Stimulated activated CD4-positive, alpha-beta T cell treated with anti-CD3 and anti-CD28 coated beads, Interleukin-4, amount 100 ng/mL, for 48 hours (primary cell): ENCODE measurements at places on chromosomes 5 and 9.

DNA sequence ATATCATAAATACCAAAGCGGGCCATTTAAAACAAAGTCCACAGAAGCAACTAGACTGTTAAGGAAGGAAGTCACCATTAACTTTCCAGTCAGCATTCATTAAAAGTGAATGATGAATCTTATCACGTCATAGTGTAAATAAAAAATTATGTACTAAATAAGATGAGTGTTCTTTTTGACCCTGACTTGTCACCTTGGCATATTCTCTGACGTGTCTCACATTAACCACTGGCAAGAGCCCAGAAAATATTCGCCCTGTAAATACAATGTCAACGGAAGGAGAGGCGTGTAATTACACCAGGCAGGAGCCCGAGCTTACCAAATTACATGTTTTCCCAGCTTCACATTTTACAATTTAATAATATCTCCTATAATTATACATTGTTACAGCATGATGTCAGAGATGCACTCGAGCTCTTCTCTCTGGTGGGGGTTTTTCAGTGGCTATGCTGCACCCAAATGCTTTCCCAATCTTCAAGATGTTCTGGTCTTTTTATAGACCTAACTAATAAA is 29.3 kb upstream of the UBE2QL1 start:
- no peak for DNase-seq

DNA sequence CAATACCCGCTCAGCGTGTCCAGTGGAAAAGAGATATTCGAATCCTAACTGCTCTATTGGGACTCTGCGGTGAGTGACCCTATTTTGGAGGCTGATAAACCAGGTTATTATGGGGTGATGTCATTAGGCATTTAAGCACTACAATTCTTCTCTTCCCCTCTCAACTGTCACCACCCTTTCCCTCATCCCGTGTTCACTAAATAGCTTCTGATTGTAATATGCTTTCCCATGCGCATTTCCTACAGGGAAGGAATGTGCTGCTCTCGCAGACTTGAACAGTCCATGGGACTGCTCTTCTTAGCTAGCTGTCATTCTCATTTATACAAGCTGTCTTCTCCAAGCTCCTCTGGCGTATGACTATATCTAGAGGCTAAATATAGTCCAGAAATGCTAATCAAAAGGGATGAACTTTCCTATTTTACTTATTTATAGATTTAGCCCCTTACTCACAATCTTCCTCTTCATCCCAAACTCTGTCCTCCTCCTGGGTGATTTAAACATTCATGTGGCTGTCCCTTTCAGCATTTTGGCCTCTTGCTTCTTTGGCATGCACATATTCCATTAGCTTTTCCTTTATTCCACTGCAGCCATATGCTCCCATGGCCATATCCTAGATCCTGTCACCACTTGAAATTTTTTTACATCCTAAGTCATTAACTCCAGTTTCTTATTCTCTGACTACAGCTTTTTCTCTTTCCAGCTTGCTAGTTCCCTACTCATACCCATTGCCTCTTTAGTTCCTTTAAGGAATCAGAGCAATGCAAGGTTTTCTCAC is 39.6 kb upstream of the CSNK1G3 start:
- DNase-seq: no peak

DNA sequence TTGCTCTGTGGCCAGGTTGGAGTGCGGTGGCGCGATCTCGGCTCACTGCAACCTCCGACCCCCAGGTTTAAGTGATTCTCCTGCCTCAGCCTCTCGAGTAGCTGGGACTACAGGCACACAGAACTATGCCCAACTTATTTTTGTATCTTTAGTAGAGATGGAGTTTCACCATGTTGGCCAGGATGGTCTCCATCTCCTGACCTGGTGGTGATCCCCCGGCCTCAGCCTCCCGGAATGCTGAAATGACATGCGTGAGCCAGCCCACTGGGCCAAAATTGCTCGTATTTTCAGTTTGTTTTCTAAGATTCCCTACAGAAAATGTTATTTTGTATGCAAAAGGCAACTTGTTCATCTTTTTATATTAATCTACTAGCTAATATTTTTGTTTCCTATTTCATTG is 782.6 kb downstream of the TLE1 start:
- no peak for DNase-seq

GRCh38 chr5:150352244-150353031 is 5.1 kb upstream of the TCOF1 start:
- no peak for DNase-seq

GRCh38 chr5:83834306-83834705 is 113.7 kb upstream of the HAPLN1 start:
- DNase-seq: no peak

GRCh38 chr5:65020492-65020891 is 251.8 kb downstream of the CWC27 start:
- DNase-seq: no peak
